Suprapubic skin (tissue), 4 donors: ENCODE measurements at places on chromosomes 2 and 18.

DNA sequence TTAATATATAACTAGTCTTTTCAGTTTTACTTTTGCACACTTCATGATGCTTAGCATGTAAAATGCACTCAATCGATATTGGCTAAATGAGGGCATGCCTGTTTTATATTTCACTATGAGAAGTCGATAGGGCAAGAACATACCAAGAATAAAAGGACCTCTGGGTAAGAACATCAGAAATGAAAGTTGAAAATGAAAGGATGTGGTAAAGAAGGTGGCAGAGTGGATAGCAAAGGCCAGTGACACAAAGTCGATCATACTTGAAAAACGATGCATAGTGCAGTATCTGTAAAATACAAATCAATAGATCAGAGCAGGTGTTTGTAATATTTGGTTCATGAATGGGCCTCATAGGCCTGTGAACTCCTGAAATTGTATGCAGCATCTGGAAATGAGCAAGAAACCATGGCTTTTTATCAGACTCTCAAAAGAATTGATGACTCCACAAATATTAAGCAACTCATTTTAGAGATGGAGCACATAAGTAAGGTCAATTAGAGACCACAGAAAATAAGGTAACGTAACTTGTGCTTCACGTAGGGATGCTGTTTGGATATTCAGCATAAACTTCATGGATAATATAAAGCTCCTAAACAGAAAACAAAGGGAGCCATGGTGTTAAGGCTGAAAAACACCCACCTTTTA is 653.4 kb downstream of the NYAP2 start:
- no peak overlapping the region for H3K4me3 ChIP-seq
- no peaks in the 10 kb centered on the region for H3K4me1 ChIP-seq
- no peak for DNase-seq
- H3K27ac ChIP-seq: no peak overlapping the region
- no peaks in the 10 kb centered on the region for H3K36me3 ChIP-seq

DNA sequence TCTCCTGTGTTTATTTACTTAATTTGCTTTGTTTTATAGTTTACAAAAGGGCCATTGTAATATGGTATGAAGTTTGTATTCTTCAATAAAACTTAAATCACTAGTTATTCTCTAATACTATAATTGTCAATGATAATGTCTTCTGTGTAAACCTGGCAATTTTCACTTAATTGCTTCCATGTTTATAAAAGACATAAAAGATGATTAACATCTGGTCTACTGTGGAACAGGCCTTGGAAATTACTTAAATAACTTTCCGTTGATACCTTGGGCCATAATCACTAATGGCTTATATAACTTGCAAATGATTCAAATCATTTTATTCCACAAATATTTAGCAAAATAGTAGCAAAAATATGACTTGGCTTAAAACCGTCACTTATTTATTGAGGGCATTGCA is 743.8 kb downstream of the DSC3 start:
- no peaks in the 10 kb centered on the region for H3K36me3 ChIP-seq
- H3K27me3 ChIP-seq: no peaks in the 10 kb centered on the region
- H3K4me3 ChIP-seq: no peak overlapping the region
- no peak overlapping the region for H3K27ac ChIP-seq
- DNase-seq: no peak

- no peaks in the 10 kb centered on the region for H3K27me3 ChIP-seq
- no peak for DNase-seq
- H3K4me1 ChIP-seq: no peaks in the 10 kb centered on the region
- no peak overlapping the region for H3K27ac ChIP-seq
- H3K4me3 ChIP-seq: no peak overlapping the region
- no peaks in the 10 kb centered on the region for H3K36me3 ChIP-seq
Observed at GRCh38 chr2:231854616-231855125, 68.4 kb downstream of the COPS7B start.

DNA sequence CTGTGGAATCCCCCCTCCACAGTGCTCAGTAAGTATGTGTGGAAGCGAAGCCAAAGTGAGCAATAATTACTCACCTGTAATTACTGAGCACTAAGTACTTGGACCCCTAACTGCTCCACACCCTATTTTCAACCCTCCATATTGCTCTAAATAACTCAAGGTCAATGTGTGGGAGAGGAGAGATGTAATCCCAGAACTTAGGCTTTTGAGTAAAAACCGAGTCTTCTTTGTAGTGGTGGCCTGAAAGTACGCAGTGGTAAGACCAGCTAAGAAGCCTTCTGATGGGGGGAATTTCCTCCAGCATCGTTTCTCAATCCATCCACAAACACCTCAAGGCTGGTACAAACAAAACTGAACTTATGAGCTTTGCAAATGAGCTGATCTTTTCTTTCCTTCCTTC is 551.6 kb downstream of the ZEB2 start:
- H3K4me1 ChIP-seq: no peaks in the 10 kb centered on the region
- no peaks in the 10 kb centered on the region for H3K27me3 ChIP-seq
- H3K27ac ChIP-seq: no peak overlapping the region
- no peaks in the 10 kb centered on the region for H3K36me3 ChIP-seq
- no peak for DNase-seq

DNA sequence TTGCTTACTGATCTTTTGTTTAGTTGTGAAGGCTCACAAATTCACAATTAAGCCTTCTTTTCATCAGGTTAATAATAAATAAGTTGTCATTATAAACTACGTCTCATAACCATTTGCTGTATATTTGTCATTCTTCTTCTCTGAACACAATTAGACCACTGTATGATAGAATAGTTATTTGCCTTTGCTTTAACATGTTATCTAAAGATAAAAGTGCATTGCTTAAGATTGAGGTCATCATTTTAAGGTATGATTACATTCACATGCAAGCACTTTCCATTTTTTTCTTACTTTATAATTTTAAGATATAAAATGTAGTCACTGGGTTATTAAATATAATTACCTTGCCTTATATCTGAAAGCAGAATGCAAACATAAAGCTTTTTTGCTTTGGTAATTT is 80.1 kb upstream of the GLS start:
- H3K27ac ChIP-seq: no peak overlapping the region
- no peaks in the 10 kb centered on the region for H3K36me3 ChIP-seq
- H3K27me3 ChIP-seq: no peaks in the 10 kb centered on the region
- H3K4me3 ChIP-seq: no peak overlapping the region
- peaks cover 6% of the 10 kb centered on the region for H3K4me1 ChIP-seq

- H3K36me3 ChIP-seq: no peaks in the 10 kb centered on the region
- no peak overlapping the region for H3K27ac ChIP-seq
- H3K4me1 ChIP-seq: peaks cover 11% of the 10 kb centered on the region
- H3K4me3 ChIP-seq: no peak overlapping the region
- DNase-seq: no peak
- H3K27me3 ChIP-seq: no peaks in the 10 kb centered on the region
Observed at GRCh38 chr2:23135481-23136100, 249.4 kb upstream of the KLHL29 start.

GRCh38 chr2:157692768-157693167 is 64.1 kb upstream of the ACVR1C start:
- no peak overlapping the region for H3K27ac ChIP-seq
- no peak for DNase-seq
- H3K27me3 ChIP-seq: no peaks in the 10 kb centered on the region
- H3K4me3 ChIP-seq: no peak overlapping the region
- H3K36me3 ChIP-seq: no peaks in the 10 kb centered on the region

- H3K4me1 ChIP-seq: no peaks in the 10 kb centered on the region
- no peak overlapping the region for H3K4me3 ChIP-seq
- no peak for DNase-seq
- no peaks in the 10 kb centered on the region for H3K36me3 ChIP-seq
- no peaks in the 10 kb centered on the region for H3K27me3 ChIP-seq
Observed at GRCh38 chr18:47981320-47981719, 50.9 kb upstream of the SMAD2 start.

DNA sequence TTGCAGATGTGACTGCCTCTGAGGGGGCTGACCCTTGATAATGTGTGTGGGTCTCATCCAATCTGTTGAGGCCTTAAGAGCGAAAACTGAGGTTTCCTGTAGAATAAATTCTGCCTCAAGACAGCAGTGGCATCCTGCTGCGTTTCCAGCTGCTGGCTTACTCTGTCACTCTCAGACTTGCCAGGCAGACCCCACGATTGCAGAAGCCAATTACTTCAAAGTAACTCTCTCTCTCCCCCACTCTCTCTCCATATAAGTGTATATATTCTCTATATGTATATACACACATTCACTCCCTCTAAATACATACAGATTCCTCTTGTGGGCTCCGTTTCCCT is 152.5 kb upstream of the ALKAL2 start:
- no peak for DNase-seq
- peak overlapping the region; percentile 86 for H3K27ac ChIP-seq
- peaks cover 22% of the 10 kb centered on the region for H3K4me1 ChIP-seq
- no peaks in the 10 kb centered on the region for H3K36me3 ChIP-seq
- H3K27me3 ChIP-seq: peaks cover 4% of the 10 kb centered on the region

GRCh38 chr2:25265802-25266201 is 75.9 kb downstream of the DNMT3A start:
- H3K27me3 ChIP-seq: no peaks in the 10 kb centered on the region
- peaks cover 12% of the 10 kb centered on the region for H3K4me1 ChIP-seq
- no peak overlapping the region for H3K27ac ChIP-seq
- peaks cover 28% of the 10 kb centered on the region for H3K36me3 ChIP-seq
- no peak overlapping the region for H3K4me3 ChIP-seq

GRCh38 chr2:8753609-8754008 is 71.8 kb downstream of the ID2 start:
- H3K27me3 ChIP-seq: no peaks in the 10 kb centered on the region
- H3K4me3 ChIP-seq: no peak overlapping the region

GRCh38 chr2:200839513-200839912 is 24.9 kb downstream of the CLK1 start:
- no peaks in the 10 kb centered on the region for H3K4me1 ChIP-seq

- no peaks in the 10 kb centered on the region for H3K36me3 ChIP-seq
- no peak for DNase-seq
- no peak overlapping the region for H3K27ac ChIP-seq
- no peaks in the 10 kb centered on the region for H3K27me3 ChIP-seq
- H3K4me1 ChIP-seq: no peaks in the 10 kb centered on the region
Observed at GRCh38 chr2:49044350-49045079, 109.8 kb downstream of the FSHR start.

DNA sequence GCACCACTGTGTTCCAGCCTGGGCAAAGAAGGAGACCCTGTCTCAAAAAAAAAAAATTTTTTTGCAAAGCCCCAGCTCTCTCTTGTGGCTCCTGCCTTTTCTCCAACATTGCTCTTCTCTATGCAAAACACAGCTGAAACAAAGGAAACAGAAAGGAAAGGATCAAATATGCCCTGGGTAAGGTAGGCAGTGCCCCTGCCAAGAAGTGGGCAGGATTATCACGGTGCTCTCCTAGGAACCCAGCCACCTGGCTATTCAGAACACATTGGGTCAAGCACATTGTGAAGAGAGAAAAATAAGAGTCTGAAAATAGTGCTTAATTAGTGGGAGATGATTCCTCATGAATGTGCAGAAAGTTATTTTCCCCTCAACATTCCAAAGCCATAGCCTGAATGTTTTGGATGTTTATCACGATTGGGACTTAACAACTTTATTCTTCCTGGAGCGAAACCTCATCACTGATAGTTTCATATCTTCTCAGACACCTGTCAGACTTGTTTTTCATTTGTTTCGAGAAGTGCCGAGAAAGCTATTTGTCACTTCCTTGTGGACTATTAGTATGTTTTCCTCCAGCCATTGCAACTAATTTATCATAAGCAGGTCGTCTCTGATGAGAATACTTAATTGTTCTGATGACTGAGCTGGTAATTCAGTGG is 42.7 kb upstream of the RPL31 start:
- H3K36me3 ChIP-seq: peaks cover 3% of the 10 kb centered on the region
- no peak overlapping the region for H3K4me3 ChIP-seq
- no peaks in the 10 kb centered on the region for H3K27me3 ChIP-seq
- no peak overlapping the region for H3K27ac ChIP-seq

- no peak overlapping the region for H3K27ac ChIP-seq
- no peaks in the 10 kb centered on the region for H3K4me1 ChIP-seq
- DNase-seq: no peak
Observed at GRCh38 chr2:107592280-107592624, 234.4 kb upstream of the RGPD4 start.

DNA sequence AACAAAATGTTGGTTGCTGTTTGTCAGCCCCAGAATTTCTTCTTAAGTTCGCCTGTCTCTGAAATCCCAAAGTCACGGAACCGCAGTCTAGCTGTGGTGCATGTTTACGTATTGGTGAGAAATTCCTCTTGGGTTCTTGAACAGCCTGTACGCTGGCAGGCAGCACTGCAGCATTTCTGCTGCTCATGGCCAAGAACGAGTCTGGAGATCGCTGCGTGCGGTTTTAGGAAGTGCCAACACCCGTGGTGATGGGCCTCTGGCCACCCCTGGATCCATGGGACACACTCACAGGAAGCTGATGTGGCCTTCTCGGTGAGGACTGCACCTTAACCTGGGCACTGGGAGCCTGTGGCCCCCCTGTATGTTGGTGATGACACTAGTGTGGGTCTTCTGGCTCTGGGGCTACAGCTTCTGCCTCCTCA is 23.7 kb downstream of the ASB1 start:
- H3K27ac ChIP-seq: no peak overlapping the region
- H3K4me1 ChIP-seq: peaks cover 3% of the 10 kb centered on the region
- H3K4me3 ChIP-seq: no peak overlapping the region
- no peak for DNase-seq
- H3K36me3 ChIP-seq: peaks cover 50% of the 10 kb centered on the region
